ENCODE measurements at places on chromosomes 11 and 22. TPM values are rescaled to one million over a fixed set of nuclear protein-coding genes. Genes with fewer than 3 reads are reported as not detected.

DCDC1 gene
- total RNA-seq = not detected

GAL3ST1 gene
- not detected for total RNA-seq

GRCh38 chr11:10267821-10268220 is 26.2 kb downstream of the SBF2 start:
- H3K4me1 ChIP-seq = no peaks in the 10 kb centered on the region
- no peak overlapping the region for H3K27ac ChIP-seq
- H3K27me3 ChIP-seq = no peaks in the 10 kb centered on the region
- no peak overlapping the region for H3K4me3 ChIP-seq
- DNase-seq = no peak

GRCh38 chr22:22750335-22751042 is 106.1 kb downstream of the GGTLC2 start:
- no peak overlapping the region for H3K27ac ChIP-seq
- H3K27me3 ChIP-seq = no peaks in the 10 kb centered on the region
- H3K4me1 ChIP-seq = no peaks in the 10 kb centered on the region
- no peak for DNase-seq

DNA sequence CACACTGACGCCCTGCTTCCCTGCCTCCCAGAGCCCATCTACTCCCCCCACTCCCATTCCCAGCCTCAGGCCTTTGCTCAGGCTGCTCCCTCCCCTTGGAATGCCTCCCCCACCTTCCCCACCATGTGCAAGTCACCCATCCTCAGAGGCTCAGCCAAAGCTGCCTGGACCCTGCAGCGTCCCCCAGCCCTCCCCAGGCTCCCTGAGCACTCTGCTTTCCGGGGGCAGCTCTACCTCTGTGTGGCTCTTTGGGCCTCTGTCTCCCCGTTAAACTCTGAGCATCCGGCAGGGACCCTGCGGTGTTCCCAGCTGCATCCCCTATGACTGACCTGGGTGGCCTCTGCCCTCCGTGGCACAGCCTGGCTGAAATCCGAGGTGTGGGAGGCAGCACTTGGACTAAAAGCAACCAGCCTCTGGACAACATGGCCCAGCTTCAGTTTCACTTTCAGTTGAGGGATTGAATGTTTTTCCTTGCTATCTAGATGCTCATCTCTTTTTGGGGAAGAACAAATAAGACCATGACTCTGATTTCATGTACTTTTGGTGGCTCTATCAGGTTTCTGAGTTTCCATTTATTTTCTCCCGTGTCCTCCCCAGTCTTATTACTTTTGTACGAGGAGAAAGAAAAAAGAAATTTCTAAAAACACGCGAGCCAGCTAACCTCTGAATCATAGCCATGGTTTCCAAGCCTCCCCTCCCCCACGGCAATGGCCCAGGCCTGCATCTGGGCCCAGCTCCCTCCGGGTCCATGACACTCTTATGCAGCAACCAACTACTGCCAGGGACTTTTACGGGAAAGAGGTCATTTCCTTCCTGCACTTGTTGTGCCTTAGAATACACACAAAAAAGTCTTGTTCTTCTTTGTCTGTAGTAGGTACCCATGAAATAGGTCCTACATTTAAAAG is 3.8 kb downstream of the APOL3 start:
- H3K27ac ChIP-seq = peak overlapping the region; percentile 86
- peak overlapping the region; percentile 64 for H3K4me3 ChIP-seq
- H3K27me3 ChIP-seq = no peaks in the 10 kb centered on the region
- no peaks in the 10 kb centered on the region for H3K36me3 ChIP-seq
- no peak for DNase-seq
- peaks cover 36% of the 10 kb centered on the region for H3K4me1 ChIP-seq

- H3K36me3 ChIP-seq = no peaks in the 10 kb centered on the region
- no peaks in the 10 kb centered on the region for H3K27me3 ChIP-seq
- DNase-seq = no peak
Observed at GRCh38 chr11:28384418-28384817, 276.2 kb downstream of the METTL15 start.
